ENCODE measurements at places on chromosomes 2 and 18.

DNA sequence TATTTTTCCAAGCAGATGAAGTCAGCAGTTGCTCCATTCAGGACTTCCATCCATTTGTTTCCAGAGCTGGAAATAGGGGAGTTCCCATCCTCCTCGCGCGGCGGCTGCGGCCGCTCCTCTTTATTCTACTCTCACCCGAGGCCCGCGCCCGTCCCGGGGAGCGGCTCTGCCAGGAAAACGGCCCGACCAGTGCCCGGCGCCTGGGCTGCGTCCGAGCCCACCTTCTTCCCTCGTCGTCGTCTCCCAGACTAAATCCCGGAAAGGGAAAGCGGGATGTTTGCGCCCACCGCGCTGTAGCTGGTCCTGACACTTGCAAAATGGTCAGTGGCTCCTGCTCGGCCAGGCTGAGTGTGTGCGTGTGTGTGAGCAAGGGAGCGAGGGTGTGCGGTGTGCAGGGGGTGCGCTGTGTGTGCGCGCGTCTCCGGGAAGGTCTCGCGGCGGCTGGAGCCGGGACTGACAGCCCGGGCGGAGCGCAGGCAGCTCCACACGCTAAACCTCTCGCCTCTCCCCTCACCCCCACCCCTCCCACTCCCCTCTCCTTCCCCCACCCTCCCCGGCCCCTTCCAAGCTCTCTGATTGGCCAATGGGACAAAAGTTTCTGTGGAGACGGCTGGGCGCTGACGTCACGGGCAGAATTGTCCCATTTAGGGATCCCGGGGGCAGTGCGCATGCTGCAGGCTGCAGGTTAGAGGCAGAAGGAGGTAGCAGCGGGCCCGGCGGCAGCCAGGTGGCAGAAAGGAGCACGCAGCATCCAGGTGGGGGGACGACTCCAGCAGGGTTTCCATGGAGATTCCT lies at the start of gene NOL4:
TSS of gene NOL4 (minus strand) at position 491 of the 795 bp plus-strand sequence. CDS start 1,660 bp downstream, outside the sequence.
- DNase-seq, result no peak

DNA sequence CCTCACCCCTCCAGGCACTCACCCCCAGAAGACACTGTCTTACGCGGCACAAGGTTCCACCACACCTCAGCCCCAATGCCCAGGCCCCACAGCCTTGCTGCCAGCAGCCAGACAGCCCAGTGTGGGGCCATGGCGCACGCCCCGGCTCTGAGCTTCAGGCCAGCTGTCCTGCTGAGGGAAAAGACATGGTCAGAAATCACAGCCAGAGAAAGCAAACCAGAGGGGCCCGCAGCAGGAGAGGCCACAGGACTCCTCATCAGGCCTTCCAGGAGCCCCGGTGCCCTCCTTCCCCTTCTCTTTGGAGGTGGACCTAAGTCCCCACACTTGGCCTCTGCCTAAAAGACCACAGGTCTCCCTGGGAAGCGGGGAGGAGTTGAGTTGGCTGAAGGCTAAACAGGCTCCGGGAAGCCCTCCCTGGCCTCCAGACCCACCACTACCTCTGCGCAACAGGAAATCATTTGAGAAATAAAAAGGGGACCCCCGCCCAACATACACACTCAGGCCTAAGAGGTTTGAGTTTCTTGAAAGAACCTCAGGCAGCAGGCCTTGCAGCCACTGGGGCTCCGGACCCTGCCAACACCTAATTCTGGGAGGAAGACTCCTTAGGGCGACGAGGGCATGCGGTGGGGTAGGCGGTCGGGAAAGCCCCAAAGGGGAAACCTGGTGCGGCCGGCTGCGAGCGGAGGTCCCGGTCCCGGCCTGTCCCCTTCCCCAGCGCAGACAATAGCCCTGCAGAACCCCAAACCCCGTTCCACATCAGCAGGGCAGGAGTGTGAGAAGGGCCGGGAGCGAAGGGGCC lies 1.9 kb downstream of the SEMA4C start:
- no peak for DNase-seq

- no peak for DNase-seq
Observed at GRCh38 chr2:71498261-71498701, 44.9 kb downstream of the DYSF start.

GRCh38 chr18:23542461-23542860 lies 39.1 kb downstream of the RMC1 start:
- DNase-seq, result no peak

DNA sequence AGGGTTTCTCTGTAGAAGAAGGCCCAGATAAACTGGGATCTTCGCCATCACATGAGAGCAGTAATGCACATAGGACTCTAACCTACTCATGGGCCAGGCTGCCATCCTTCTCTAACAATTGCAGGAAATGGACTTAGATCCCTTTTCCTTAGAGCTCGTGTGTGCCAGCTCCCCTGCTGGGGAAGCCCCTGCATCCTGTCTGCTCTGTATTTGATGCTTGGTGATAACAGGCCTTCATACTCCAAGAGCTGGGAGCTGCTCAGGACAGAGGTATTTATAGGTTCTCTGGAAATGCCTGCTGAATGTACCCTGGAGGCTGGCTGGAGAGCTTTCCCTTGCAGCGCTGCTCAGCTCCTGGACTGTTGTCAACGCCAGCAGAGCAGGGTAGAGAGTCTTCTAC lies 249.6 kb downstream of the MTX2 start:
- DNase-seq, result no peak

DNA sequence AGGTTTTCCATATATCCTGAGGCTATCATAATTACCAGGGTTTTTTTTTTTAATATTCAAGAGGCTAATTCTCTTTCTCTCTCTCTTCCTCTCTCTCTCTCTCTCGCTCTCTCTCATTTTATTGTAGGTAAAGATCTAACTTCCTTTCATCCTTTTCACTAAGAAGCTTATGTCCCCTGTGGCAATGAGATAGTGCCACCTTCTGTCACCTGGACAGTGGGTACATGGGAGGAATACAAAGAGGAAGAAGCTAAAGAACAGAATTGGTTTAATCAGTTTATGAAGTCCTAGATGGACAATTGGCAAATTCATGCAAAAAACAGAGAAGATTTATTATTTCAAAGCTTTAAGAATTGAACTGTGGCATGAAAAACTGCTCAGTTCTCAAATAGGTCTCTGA lies 1582.3 kb upstream of the TMEFF2 start:
- DNase-seq, result no peak

- peak; percentile 26 for DNase-seq
Observed at GRCh38 chr2:197215748-197216360, 94.7 kb downstream of the ANKRD44 start.

GRCh38 chr2:31219131-31219969 lies 2.0 kb upstream of the CAPN14 start:
- no peak for DNase-seq

DNA sequence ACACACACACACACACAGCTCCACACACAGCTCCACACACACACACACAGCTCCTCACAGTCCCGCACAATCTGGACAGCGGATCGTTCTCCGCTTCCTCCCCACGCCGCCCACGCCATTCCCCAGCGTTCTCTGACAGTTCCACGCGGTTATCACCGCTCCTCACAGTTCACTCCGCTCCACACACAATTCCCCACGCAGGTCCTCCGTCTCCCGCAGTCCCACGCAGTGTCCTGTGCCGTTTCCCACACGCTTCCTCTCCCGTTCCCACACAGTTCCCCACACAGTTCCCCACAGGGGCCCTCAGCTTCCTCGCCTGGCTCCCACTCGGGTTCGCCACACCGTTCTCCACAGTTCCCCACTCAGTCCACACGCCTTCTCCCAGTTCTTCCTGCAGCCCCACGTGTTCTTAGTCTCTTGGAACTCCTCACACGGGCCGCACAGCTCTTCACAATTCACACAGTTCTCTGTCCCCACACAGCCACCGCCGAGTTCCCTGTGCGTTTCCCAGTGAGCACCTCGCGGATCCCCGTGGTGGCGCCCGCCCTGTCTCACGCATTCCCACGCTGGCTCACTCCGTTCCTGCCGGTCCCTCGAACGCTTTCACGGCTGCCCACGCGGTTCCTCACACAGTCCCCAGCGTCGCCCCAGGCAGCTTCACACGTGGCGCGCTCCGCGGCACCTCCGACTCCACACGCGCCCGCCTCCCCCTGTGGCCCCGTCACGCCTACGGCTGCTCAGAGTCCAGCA lies 38.4 kb downstream of the KIF1A start:
- DNase-seq, result no peak

DNA sequence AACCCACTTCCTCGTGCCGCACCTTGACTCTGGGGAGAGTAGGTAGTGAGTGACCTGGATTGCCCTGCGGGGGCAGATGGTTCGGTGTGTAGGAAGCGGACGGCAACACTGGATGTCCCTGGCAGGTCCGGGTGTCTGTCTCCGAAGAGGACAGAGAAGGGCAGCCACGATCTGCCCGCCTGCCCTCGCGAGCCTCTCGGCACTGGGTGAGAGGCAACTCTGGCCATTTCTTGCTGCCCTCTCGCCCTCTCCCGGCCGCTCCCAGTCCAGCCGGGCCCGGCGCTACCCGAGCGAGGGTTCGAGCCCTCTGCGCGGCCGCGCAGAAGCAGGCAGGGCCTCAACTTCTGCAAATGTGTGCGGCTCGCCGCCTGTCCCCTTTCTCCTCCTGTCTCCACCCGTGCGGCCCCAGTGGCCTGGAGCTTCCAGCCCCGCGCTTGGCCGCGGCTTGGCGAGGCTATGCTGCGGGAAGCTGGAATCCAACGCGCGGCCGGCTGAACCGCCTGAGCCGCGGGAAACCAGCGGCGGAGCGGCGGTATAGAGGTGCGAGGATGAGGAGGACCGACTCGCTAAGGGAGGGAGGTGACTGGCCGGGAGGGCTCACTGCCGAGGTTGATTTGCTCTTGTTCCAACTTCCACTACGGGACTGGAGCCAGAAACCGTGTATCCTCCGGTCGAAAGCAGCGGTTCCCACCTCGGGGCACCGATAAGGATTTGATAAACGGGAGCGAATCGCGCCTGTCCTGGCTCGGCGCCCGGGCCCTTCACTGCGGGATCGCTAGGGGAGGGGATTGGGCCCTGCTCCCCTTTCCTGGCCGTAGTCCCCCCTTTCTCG lies 1.5 kb downstream of the EPAS1 start:
- no peak for DNase-seq

DNA sequence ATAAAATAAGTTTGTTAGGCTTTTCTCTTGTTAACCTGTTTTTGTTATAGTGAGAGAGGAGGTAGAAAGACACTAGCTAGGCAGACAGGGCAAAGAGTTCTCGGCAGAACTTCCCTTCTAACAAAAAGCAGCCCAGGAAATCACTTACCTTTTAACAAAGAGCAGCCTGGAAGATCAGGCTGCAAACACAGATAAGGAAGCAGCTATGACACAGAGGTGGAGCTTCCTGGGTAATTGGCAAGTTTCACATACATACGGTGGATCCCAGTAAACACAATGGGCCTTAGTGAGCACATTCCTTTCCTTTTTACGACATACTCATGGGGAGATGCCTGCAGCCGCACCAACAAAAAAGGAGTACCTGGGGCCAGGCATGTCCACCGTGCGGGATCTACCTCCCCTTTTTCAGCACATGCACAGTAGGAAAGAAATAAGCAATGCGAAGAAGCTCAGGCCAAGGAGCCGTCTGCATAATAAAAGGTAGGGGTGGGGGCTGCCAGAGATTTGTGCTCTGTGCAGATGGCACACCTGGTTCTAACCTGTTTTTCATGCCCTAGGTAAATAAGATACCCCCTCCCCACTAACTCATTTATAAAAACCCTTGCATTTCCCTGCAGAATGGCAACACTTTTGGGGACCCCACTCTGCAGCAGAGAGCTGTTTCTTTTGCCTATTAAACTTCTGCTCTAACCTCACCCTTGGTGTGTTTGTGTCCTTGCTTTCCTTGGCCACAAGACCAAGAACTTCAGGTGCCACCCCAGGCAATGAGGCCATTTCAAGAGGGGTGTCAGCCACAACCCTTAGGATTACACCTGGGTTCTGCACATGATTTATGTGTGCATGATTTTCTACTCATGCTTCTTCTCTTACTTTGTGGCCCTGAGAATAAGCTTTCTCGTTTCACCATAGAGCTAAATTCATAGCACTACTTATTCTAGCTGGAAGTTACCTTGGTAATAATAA lies 26.5 kb downstream of the MDH1 start:
- no peak for DNase-seq

GRCh38 chr2:237350597-237350996 lies 63.4 kb downstream of the COL6A3 start:
- DNase-seq, result no peak

Data from CD4-positive, alpha-beta T cell treated with Interleukin-4 for 4 hours (primary cell).